ENCODE measurements at places on chromosomes 5 and 9. TPM values are rescaled to one million over a fixed set of nuclear protein-coding genes. Genes with fewer than 3 reads are reported as not detected.

The ACOT12 gene
- not detected for total RNA-seq

The ANKRD18B gene
- not detected for total RNA-seq

The SLCO6A1 gene
- not detected for total RNA-seq

The C9orf153 gene
- 0.58 TPM for total RNA-seq

The PCDHGB6 gene
- not detected for total RNA-seq

- no peak for DNase-seq
Measured at GRCh38 chr5:37771731-37772130, 68.1 kb downstream of the GDNF start.

- DNase-seq = no peak
Measured at GRCh38 chr5:33679791-33680190, 212.0 kb downstream of the ADAMTS12 start.

GRCh38 chr9:129761293-129761900 lies 8.6 kb upstream of the PTGES start:
- DNase-seq = no peak

- DNase-seq = no peak
Measured at GRCh38 chr9:131279863-131280570, 3.7 kb upstream of the FAM78A start.

GRCh38 chr5:10828241-10828640 lies 67.2 kb upstream of the DAP start:
- no peak for DNase-seq

DNA sequence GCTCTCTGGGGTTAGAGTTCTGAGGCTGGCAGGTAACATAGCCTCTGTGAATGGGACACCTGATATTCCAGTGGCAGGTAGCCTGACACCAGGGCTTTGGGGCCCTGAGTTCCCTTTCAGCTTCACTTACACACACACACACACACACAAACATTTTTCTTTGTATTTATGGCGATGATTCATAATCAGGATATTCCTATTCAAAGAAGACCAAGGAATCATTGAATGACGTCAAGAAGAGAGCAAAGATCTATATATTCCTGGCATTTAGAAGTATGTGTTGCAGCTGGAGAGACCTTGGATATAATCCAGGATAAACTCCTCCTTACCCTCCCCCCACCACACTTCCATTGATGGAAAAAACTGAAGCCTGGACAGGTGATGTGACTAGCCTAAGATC lies 7.9 kb upstream of the ENTREP1 start:
- no peak for DNase-seq

DNA sequence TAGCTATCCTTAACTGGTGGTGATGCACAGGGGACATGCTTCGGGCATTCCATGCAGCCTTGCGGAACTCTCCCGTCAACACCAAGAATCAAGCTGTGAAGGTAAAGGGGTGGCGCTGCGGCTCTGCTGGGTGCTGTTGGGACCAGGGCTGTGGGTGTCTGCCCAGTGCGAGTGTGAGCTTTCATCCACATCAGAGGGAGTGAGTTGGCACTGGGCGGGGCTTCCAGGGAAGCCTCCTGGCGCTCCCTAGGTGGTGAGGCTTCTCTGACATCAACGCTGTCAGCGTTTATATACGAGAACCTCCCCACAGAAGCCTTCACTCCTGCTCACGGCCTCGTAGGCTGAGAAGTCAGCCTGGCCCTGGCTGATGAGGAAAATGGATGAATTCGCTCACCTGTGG lies 11.7 kb downstream of the ARPC5L start:
- peak; percentile 43 for DNase-seq

GRCh38 chr5:179916523-179916922 lies 8.8 kb upstream of the TBC1D9B start:
- no peak for DNase-seq

GRCh38 chr9:128637656-128638055 lies 19.0 kb downstream of the DYNC2I2 start:
- no peak for DNase-seq

- peak; percentile 30 for DNase-seq
Measured at GRCh38 chr5:62284946-62285891, 20.8 kb upstream of the KIF2A start.

DNA sequence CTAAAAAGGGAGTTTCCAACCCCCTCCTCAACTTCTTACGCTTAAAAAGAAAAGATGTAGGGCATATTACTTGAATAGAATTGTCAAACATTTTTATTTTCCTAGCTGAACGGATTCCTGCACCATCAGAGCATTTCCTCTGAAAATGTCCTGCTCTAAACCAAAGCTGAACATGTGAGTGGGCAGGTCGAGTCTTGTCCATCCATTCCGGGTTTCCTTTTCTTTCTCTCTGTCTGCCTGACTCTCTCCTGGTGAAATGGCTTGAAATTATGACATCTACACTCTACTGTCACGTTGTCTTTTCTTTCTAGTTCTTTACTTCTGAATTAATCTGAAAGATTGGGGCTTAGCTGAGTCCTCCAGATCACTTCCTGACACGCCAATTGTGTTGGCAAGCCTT lies 39.2 kb upstream of the PTPN3 start:
- no peak for DNase-seq

- DNase-seq = no peak
Measured at GRCh38 chr5:87195104-87195591, 72.5 kb upstream of the RASA1 start.

GRCh38 chr9:133109931-133110650 lies 10.9 kb downstream of the RALGDS start:
- DNase-seq = no peak

DNA sequence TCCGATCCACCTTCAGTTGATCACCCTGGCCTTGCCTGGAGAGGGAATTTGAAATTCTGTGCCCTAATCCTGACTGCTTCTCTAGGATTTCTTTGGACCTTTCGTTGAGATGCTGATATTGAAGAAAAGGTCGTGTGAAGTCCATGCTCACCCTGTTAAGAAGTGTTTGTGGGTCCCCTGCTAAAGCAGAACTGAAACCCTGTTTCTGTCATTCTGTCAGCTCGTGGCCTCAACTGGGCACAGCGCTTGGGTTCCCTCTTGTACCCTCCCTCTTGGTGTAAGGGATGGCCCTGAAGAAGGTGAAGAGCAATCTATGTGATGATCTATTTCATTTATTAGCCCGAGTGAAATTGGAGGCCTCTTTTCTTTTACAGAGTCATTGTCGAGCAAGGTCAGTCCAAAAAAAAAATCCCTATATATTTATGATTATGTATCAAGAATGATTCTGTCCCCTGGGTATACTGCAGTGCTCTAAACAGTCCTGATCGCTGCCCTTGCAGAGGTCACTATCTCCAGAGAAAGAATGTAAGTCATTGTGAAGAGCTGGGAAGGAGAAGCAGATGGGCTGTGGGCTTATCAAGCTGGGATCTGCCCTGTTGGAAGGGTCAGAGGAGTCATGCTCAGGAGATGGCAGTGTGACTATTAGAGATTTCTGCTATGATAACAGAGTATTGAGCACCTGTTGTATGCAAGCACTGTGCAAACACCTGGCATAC lies 56.1 kb downstream of the WWC1 start:
- DNase-seq = no peak

DNA sequence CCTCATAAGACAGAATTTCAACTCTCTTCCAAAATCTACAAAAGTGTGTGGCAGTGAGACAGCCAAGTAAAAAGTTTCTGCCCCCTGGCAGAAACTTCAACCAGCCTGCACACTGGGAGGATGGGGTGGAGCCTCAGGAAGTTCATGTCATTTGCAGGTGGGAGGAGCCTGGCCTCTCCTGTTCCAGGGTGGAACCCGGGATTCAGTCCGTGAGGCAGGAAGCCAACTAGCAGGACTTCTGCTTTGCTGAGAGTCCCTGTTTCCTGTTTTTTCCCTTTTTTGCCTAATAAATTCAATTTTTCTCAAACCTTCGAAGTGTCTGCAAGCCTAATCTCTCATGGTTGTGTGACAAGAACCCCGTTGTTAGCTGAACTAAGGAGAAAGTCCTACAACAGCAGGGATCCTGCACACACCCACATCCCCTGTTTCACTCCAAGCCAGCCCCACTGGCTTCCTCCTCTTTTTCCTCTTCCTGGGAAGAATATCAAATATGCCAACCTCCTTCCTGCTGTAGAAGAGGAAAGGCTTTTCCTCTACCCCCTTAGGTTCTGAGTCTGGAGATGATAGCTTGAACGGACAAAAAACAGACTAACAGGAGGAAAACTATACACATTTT lies 69.3 kb downstream of the ALDH7A1 start:
- no peak for DNase-seq

- DNase-seq = no peak
Measured at GRCh38 chr5:63803165-63803564, 159.1 kb downstream of the HTR1A start.

DNA sequence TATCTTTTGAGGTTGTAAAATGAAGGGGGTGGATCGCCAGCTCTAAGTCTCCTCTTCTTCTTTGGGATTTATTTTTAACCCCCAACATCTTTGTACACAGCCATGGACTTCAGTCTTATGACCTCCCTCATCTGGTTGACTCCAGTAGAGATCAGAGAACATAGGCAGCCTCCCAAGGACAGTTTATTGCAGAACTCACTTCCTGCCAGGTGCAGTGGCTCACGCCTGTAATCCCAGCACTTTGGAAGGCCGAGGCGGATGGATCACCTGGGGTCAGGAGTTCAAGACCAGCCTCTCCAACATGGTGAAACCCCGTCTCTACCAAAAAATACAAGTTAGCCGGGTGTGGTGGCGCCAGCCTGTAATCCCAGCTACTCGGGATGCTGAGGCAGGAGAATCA lies 2.8 kb upstream of the BHMT start:
- no peak for DNase-seq

- no peak for DNase-seq
Measured at GRCh38 chr5:124718380-124718789, 28.1 kb downstream of the ZNF608 start.

GRCh38 chr5:131281133-131281867 lies 17.4 kb downstream of the CDC42SE2 start:
- DNase-seq = peak; percentile 83

All from CD8-positive, alpha-beta T cell (primary cell).